Stimulated activated CD8-positive, alpha-beta memory T cell treated with anti-CD3 and anti-CD28 coated beads, Interleukin-4, amount 100 ng/mL, for 4 hours (primary cell): ENCODE measurements at places on chromosomes 7 and 10.

DNA sequence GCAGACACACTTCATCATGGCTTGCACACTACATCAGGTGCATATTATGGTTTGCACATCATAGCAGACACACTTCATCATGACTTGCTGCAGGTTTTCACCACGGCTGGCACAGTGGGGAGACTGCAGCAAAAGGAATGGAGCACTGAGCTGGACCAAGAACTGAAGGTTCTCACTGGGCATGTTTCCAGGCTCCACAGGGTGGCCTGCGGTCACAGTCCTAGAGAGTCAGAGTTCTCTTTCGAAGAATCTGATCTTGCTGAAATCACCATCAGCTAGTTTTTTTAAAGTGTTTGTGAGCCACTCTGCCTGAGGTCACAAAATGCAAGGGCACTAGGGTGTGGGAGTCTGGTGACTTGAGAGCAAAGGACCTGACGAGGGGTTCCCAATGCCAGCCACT, 140.4 kb upstream of the NPY start:
- DNase-seq = no peak

DNA sequence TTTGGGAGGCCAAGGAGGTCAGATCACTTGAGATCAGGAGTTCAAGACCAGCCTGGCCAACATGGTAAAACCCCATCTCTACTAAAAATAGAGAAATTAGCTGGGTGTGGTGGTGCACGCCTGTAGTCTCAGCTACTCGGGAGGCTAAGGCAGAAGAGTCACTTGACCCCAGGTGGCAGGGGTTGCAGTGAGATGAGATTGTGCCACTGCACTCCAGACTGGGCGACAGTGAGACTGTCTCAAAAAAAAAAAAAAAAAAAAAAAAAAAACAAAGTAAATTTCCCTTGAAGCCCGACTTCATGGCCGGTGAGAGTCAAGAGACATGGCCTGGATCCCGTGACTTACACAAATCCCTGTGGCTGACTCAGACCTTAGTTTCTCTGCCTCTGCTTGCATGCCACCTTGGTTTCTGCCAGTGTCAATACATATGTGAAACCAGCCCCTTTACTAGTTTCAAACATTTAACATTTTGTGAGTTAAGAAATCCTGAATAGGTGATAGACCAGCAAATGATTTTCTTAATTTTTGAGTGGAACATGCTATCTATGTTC, 62.8 kb downstream of the ZEB1 start:
- no peak for DNase-seq

GRCh38 chr10:59012839-59013238, 163.6 kb upstream of the PHYHIPL start:
- no peak for DNase-seq

DNA sequence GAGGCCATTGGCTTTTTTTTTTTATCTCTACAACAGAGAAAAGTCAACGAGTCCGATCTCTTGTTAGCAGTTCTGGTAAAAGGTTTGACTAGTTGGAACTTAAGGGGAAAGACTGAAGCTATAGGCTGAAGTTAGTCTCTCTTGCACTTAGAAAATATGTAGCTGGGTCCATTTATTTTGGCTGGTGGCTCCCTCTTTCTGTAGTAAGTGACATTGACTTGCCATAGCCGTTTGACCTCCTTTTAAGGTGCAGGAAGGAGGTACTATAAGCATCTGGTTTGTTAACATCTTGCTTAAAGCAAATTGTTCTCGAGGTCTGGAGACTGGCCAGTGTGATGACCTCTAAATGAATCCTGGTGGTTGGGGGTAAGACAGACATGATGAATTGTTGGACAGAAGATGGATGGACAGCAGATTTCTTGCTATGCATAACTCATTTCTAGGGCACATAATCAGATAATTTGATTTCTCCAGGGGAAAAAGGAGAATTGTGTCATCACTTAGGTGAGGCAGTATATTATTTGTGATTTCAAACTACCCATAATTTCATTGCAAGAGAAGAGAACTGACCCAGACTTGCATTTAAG, 356.3 kb upstream of the GALNT17 start:
- no peak for DNase-seq

GRCh38 chr10:4004144-4004543, 219.1 kb upstream of the KLF6 start:
- no peak for DNase-seq

- no peak for DNase-seq
These were observed 44.3 kb downstream of the DNAJB9 start for GRCh38 chr7:108613949-108614381.

- DNase-seq = no peak
These were observed 104.6 kb upstream of the TNRC18 start for GRCh38 chr7:5528071-5528814.
